ENCODE measurements at places on chromosomes 6 and 20.

DNA sequence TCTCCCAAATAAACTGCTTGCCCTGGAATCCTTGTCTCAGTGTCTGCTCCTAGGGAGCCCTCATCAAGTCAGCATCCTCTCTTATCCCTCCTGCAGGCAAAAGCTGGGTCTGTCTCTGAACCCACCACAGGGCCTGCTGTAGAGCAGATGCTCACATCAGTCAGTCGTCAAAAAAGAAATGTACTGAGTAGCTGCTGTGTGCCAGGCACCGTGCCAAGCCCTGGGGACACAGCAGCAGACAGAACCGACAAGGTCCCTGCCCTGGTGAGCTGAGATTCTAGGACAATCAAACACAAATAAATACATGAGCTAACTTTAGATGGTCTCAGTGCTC, 68.5 kb downstream of the EYA2 start:
- no peak for DNase-seq

DNA sequence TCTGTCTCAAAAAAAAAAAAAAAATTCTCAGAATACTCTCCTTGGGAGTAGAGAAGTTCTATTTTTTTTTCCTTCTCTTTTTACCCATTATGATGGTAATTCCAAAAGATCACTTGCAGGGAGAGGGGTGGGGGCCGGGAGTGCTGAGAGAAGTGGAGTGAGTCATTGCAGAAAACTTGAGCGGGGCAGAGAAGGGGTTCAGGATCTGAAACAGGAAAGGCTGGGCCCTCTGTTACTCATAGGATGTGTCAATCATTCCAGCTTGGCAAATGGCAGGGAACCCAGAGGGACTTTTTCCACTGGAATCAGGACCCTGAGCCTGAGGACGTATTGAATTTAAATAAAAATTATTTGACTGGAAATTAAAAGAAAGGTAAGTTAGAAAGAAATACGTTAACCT, 111.4 kb upstream of the ARMC2 start:
- DNase-seq = no peak

DNA sequence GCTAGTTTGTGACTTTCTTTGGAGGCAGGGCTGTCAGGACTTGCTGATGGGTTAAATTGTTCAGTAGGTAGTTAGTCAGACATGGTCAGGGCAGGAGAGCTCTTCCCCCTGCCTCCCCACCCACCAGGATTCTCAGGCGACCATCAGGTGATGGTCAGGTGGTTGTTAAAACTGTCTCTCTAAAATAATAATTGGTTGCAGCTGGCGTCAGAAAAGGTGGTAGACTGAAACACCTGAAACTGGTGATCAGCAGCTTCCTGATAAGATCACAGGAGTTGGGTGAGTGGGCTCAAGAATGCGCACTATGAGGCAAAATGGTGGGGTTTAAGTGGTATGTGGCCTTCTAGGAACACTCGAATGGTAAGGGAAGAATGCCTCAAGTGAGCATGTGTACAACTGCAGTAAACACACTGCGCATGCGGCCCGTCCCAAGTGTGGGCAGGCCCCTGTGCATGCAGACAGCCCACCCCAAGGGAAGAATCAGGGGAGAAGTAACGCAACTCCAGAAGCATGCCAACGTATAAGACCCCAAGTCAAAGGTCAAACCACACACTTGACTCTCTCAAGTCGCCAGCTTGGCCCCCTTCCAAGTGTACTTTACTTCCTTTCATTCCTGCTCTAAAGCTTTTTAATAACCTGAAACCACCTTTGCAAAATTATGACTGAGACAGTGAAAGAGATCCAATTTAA, 7.9 kb upstream of the BLCAP start:
- no peak for DNase-seq

GRCh38 chr6:56714982-56715456, 72.3 kb upstream of the DST start:
- DNase-seq = no peak

GRCh38 chr6:15674690-15675386, 12.0 kb upstream of the DTNBP1 start:
- no peak for DNase-seq

GRCh38 chr6:83824388-83824801, 28.8 kb upstream of the RIPPLY2 start:
- DNase-seq = no peak

DNA sequence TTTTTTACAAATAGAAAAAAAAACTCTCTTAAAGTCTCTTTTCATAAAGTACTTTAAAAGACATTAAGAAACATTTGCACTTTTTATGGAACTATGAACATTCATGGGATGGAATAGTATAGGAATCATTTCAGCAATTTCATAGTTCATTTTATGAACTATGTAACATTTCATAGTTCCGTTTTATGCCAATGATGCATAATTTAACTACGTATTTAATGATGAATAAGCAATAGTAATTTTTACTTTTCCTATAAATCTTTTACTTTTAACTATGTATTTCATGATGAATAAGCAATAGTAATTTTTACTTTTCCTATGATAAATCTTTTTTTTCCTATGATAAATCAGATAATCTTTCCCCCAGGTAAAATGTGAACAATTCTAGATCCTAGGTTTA, 47.7 kb downstream of the FAM184A start:
- no peak for DNase-seq
